Renal cortical epithelial cell (primary cell): ENCODE measurements at places on chromosomes 6 and 20. TPM values are rescaled to one million over a fixed set of nuclear protein-coding genes. Genes with fewer than 3 reads are reported as not detected.

Gene ECT2L
- total RNA-seq: 0.10 TPM in 1 of 2 replicates, not detected in the other

Gene DPPA5
- not detected in 2 replicates for total RNA-seq

Gene PGC
- total RNA-seq: not detected in 2 replicates

Gene SLC22A16
- not detected in 2 replicates for total RNA-seq

Gene SLC16A10
- total RNA-seq: 1.1 and 2.3 TPM in 2 replicates

Gene AURKA
- 9.1 and 48.3 TPM in 2 replicates for total RNA-seq

Gene HTR1E
- total RNA-seq: 0.15 TPM in 1 of 2 replicates, not detected in the other

Gene C6orf163
- total RNA-seq: 2.1 TPM in 1 of 2 replicates, not detected in the other

Gene ATF6B
- 16.5 and 26.2 TPM in 2 replicates for total RNA-seq

Gene FGD2
- 0.05 TPM in 1 of 2 replicates, not detected in the other for total RNA-seq

Gene NFKBIL1
- total RNA-seq: 17.6 and 30.0 TPM in 2 replicates

Gene RBBP8NL
- not detected in 2 replicates for total RNA-seq

Gene CLDN20
- not detected in 2 replicates for total RNA-seq

Gene PRKN
- total RNA-seq: 3.6 and 3.8 TPM in 2 replicates

Gene FAM110A
- total RNA-seq: 3.2 and 3.6 TPM in 2 replicates

Gene PKIG
- 29.0 and 34.4 TPM in 2 replicates for total RNA-seq

Gene SLC18B1
- 23.1 and 25.4 TPM in 2 replicates for total RNA-seq

Gene NRSN1
- total RNA-seq: 0.15 TPM in 1 of 2 replicates, not detected in the other
